ENCODE measurements at places on chromosomes 3 and 15.
A peak's percentile ranks its signal among the peaks of the same experiment; 100 is the strongest.

GRCh38 chr3:129947538-129948240 is 26.8 kb upstream of the TRH start:
- DNase-seq = no peak

GRCh38 chr3:16262174-16262573 is 2.6 kb downstream of the DPH3 start:
- no peak for DNase-seq

- DNase-seq = no peak
Observed at GRCh38 chr3:32412887-32413286, 21.2 kb downstream of the CMTM7 start.

DNA sequence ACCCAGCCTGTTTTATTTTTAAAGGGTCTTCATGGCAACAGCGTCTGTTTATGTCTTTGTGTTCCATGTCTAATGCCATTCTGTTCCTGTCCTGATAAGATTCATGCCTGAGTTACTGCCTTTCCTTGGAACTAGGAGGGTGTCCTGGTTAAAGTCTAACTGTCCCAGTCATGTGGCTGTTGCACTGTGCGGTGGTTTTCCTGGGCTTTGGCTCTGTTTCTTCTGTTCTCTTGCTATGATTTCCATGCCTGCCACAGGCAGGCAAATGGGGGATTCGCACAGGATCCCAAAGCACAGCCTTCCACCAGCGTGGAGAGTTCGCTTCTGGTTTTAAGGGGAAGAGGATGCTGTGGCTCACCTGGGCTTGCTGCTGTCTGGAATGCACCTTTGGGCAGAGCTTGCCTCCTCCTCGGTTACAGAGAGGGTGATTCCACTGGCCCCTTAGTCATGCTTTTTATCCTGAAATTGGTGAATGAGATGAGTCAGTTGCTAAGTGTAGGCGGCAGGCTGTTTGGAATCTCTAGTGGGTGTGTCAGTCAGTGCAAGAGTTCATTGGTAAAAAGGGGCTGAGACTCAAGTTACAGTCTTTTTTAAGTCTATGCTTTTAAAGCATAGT is 86.8 kb downstream of the CCK start:
- DNase-seq = peak; percentile 85

- peak; percentile 71 for DNase-seq
Observed at GRCh38 chr15:32936283-32936918, 218.6 kb downstream of the GREM1 start.

DNA sequence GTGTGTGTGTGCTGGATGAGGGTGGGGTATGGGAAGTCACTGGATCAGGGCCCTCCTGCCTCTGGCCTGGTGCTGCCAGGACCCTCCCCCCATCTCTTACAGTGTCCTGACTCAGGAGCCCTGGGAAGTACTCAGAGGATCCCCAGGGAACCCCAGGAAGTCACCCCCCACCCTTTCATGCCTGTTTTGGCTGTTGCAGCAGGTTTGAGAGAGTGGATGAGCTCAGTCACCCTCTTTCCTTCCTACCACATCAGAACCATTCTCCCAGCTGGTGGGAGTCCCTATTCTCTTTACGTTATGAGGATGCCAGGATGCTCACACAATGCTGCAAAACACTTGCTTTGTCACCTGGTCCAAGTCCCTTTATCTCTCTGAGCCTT is 59.0 kb downstream of the BDH1 start:
- no peak for DNase-seq

DNA sequence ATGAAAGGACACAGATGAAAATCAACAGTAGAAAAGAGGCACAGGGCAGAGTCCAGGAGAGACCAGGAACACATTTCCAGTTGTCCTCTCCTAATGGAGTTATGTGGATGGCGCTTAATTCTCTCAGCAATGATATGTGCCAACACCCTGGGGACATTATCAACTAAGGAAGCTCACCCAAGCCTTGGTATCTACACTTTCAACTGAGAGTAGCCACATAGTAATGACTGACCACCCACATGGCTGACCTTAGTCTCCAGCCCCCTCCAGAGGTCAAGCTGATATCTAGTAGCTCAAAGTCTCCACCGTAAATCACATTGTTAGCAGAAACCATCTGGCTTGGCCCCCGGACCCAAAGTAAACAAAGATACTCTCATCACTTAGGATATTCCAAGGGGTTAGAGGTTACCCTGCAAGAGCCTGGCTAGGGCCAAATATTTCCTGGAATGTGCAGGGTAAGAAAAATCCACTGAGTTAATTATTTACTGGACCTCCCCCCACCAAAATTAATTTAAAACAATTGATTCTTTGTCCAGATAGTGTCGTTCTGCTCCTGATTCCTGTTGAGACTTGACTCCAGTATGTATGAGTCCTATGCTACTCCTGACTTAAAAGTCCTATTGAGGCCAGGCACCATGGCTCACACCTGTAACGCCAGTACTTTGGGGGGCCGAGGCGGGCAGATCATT is 24.8 kb downstream of the GABRR3 start:
- DNase-seq = peak; percentile 49

- DNase-seq = peak; percentile 57
Observed at GRCh38 chr3:191068946-191069813, 129.9 kb upstream of the OSTN start.

DNA sequence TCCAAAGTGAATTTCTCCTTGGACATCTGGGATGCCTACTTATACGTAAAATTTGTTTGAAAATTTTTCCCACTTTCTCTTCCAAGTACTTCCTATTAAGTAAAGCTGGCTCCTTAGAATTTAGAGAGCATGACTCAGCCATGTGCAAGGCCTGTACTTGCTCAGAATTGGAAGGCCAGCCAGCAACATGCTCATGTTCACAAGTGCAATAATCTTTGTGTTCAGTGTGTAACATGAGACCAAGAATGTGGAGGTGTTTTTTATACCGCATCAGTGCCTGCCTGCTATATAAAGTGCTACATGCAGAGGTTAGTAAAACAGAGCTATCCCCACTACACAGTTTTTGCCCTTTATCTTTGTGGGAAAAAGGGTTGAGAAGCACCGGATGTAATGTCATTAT is 151.9 kb upstream of the FEZF2 start:
- no peak for DNase-seq

GRCh38 chr15:65535192-65535591 is 4.9 kb downstream of the HACD3 start:
- no peak for DNase-seq

DNA sequence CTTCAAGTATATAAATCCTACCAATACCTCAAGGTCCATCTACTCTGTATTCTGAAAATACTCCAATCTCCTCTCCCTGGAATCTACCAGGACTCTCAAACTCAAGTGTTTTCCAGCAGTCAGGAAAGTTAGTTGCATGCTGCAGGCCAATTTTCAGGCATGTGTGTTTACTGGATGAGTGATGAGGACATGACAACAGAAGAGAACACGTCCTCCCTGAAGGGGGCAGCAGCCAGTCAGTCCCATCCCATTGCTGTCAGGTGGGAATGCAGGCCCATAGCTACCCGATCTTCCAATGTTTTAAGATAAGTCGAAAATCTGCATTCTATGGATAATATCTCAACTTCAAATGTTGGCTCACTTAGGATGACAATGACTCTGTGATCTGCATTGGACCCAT is 496.2 kb downstream of the FHIT start:
- DNase-seq = no peak

GRCh38 chr3:108455212-108455705 is 55.1 kb downstream of the MYH15 start:
- no peak for DNase-seq

GRCh38 chr3:66304293-66304692 is 83.5 kb downstream of the SLC25A26 start:
- DNase-seq = no peak

DNA sequence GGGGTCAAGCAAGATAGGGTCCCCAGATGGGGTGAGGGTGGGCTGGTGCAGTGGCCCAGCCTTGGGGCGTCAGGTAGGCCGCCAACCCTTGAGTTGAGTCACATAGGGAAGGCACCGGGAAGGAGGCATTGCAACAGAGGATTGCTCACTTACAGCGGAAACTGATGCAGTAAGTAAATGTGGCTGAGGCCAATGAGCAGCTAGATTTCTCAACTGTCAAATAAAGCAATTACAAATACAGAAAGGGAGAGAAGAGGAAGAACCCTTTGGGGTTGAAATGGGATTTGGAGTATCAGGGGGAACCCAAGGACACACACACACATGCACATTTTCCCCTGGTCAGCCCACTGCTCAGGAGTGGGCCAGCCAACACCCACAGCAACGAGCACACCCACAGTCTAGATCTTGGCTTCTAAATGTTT is 44.0 kb downstream of the CHSY1 start:
- peak; percentile 85 for DNase-seq

DNA sequence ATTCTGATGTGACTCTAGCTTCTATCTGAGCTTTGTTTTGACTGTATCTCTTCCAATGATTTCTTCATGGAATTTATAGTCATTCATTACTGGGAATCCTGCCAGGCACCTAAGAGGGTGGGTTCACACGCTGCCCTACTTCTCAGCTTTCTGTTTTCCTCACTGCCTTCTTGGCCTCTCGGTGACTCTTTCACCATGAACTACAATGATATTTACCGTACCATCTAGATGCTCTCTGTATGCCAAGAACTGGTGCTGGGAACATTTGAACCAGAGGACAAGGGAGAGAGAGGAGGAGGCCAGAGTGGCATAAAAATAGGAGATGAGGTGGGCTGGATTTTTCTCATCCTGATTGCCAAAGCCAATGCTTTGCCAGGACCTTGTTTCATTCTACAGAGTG is 280.0 kb upstream of the P2RY1 start:
- peak; percentile 73 for DNase-seq

- no peak for DNase-seq
Observed at GRCh38 chr3:103644450-103644849, 1209.6 kb downstream of the ZPLD1 start.

DNA sequence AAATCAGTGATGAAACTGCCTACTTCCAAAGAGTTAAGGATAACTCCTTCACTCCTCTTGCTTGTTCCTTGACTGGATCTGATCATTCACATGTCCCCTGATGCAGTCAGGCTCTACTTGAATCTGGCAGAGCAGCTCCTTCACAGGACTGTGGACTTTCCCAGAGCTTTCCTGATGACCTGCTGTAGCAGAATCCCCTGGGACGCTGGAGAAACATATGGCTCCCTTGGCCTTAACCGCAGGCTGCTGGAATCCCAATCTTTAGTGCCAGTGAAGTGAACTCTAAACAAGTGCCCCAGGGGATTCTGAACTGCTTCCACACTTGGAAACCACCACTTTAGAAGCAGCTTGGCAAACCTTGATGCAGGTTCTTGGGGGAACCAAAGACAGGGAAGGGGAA is 217.8 kb downstream of the CHST2 start:
- no peak for DNase-seq

GRCh38 chr3:110419601-110420000 is 652.0 kb upstream of the NECTIN3 start:
- peak; percentile 83 for DNase-seq

DNA sequence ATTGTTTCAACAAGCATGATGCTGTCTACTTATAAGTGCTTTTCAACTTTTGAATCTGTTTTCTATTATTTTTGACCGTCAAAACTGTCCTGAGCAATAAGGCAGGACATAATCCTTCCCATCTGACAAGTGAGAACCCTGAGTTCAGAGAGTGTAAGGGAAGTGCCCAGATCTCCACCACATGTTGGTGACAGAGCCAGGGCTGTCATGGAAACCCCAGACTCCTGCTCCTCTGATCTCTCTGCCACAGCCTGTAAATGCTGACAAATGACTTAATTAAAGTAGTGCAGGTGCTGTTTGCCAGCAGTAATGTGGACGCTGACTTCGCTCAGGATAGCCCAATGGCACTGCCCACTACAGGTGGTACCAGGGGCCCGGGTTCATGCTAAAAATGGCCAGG is 40.3 kb downstream of the SPSB4 start:
- no peak for DNase-seq

- peak; percentile 14 for DNase-seq
Observed at GRCh38 chr3:21481991-21482390, 269.0 kb downstream of the ZNF385D start.

DNA sequence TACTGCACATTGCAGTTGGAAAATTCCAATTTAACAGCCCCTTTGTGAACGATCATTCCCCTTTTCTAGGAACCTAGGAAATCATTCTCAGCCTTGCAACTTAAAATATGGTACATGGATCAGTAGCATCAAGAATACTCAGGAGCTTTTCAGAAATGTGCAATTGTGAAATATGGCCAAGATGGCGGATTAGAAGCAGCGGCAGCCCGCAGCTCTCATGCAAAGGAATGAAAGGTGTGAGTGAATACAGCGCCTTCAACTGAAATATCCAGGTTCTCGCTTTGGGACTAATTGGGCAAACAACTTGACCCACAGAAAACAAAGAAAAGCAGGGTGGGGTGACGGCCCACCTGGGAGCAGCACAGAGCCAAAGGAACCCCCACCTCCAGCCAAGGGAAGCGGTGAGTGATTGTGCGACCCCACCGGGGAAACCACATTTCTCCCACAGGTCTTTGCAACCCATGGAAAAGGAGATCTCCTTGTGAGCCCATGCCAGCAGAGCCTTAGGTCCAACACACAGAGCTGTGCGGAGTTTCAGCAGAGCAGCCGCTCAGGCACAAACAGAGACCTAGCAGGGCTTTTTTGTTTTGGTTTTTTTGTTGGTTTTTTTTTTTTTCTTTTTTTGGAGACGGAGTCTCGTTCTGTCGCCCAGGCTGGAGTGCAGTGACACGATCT is 7.6 kb upstream of the AVEN start:
- no peak for DNase-seq

DNA sequence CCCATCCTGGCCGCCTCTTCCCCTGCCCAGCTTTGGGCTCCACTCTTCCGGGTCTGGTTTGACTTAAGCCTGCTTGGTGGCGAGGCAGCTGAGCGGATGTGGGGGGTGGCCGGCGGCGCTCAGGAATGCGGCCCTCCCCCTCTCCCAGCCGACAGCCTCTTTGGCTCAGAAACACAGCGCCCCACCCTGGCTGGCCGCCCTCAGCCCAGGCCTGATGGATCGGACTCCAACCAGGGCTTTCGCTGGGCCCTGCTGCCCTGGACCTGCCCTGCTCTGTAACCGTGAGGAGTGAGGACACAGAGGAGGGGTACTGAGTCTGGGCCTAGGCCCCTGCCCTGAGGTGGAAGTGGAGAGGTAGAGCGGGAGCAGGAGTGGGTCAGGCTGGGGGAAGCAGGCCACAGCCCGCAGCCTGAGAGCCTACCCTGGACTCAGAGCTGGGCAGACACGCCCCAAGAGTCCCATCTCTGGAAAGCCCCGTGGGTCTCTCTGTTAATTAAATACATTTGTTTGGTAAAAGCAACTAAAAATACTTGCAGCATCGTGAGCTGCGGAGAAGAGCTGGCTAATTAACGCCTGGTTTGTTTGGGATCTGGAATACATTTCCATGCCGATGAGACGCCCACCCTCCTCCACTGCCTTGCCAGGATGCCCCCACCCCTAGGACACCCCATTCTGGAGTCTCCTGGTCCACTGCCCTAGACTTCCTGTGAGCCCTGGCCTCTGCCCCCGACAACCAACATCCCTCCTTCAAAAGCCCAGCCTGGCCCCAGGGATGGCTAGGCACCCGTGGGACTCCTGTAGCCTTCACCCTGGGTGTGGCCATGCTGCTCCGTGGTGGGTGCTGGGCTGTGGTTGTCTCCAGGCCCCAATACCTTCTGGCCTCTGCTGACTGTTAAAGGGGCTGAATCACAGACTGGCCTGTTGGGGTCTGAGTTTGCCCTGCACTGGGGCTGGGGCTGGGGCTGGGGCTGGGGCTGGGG is 19.6 kb downstream of the PLXNA1 start:
- DNase-seq = peak; percentile 94

Data from fibroblast of villous mesenchyme (primary cell).